A549 treated with Mapracorat at 1 μM for 4 hours (cell line): ENCODE measurements at places on chromosomes 2 and 18. TPM values are rescaled to one million over a fixed set of nuclear protein-coding genes. Genes with fewer than 3 reads are reported as not detected.

ARHGAP15 gene
- not detected in 5 replicates for total RNA-seq

IL1B gene
- total RNA-seq = 0.13 to 0.17 TPM (median 0.14 TPM) in 4 of 5 replicates, not detected in the other

ZSCAN30 gene
- total RNA-seq = 0.47 to 1.6 TPM (median 0.57 TPM) in 5 replicates

UGT1A5 gene
- total RNA-seq = not detected in 5 replicates

MAP2 gene
- 0.74 to 1.9 TPM (median 1.4 TPM) in 5 replicates for total RNA-seq

CROCC2 gene
- not detected in 5 replicates for total RNA-seq
